ENCODE measurements at places on chromosomes 2 and 18.

DNA sequence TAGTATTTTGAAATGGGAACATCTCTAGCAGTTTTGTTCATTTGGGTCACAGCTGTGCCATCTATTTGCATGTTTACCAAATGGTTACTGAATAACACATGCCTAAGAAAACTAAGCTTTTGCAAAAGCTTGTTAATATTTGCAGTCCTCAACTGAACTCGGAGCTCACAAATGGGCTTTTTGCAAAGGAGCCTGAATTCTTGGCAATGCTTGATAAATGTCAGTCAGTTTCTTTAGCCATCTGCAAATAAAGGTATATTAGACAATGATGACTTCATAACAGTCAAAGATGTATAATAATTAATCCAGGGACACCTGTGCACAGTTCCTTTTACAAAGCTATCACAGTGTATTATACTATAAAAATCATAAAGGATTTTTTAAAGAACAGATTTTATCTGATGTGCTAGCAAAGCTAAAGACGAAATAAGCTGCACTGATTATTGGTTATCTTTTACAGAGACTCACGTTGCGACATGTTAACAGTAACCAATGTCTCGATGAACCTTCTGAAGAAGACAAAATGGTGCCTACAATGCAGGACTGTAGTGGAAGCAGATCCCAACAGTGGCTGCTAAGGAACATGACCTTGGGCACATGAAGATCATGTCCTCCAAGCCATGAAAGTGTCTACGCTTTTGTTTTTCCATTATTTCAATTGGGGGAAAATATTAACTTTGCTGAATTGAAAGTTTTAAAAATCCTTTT lies 248.4 kb upstream of the KCNJ3 start:
- no peak for DNase-seq

GRCh38 chr2:56369316-56369715 lies 185.5 kb downstream of the CCDC85A start:
- peak; percentile 62 for DNase-seq

GRCh38 chr2:15096873-15097272 lies 464.3 kb downstream of the NBAS start:
- peak; percentile 46 for DNase-seq

GRCh38 chr2:130806370-130806769 lies 30.3 kb upstream of the ARHGEF4 start:
- DNase-seq: no peak

GRCh38 chr2:221502270-221503010 lies 69.7 kb downstream of the EPHA4 start:
- DNase-seq: peak; percentile 71

GRCh38 chr2:44360749-44361329 lies 455 bp downstream of the PREPL start:
- peak; percentile 24 for DNase-seq

- DNase-seq: no peak
Observed at GRCh38 chr2:238284802-238285515, 3.5 kb downstream of the PER2 start.

- no peak for DNase-seq
Observed at GRCh38 chr2:26870585-26871095, 22.7 kb downstream of the DPYSL5 start.

- peak; percentile 90 for DNase-seq
Observed at GRCh38 chr2:33312355-33312754, 164.1 kb upstream of the RASGRP3 start.

DNA sequence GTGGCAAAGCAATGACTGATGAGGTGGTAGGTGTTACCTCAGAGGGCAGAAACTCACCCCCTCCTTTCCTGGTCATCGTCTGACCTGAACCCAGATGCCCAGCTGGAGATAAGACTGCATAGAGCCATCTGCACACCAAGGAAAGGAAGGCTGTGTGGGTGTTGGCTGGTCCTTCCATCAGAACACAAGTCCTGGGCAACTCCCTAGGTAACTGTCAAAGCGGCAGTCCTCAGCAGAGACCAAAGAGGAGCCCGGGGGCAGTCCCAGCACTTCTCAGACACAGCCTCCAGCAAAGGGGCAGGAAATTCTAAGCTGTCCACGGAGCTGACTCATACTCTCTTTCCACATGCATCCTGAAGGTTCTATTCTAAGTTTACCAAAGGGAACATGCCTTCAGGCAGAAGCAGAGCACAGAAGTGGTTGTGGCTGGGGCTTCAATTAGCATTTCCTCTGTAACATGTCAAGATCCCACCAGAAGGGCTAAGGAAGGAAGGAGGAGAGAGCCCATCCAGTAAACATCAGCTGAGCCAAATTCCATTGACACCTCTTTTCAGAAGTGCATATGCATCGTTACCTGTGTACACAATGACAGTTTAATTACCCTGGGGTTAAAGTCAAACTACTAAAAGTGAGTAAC lies 54.7 kb downstream of the SPRED2 start:
- peak; percentile 80 for DNase-seq

GRCh38 chr2:135762022-135762421 lies 20.4 kb downstream of the UBXN4 start:
- DNase-seq: no peak

GRCh38 chr2:126826491-126826890 lies 72.2 kb upstream of the TEX51 start:
- no peak for DNase-seq

DNA sequence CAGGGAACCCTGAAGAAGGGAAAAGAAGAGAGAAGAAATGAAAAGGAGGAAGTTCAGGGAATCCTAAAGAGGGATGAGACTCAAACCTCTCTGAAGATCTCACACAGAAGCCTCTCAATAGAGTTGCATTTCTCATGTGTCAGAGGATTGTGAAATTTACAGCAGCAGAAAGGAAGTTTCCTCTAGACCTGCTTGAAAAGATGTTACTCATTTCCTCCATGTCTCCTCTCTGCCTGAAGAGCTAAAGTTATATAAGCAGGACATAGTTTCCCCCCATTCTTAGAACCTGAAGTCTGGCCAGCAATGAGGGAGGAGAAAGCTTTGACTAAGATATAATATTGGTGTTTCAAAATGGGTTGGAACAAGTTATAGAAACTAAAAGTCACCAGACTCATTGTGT lies 1155.6 kb downstream of the LRP1B start:
- DNase-seq: peak; percentile 30

GRCh38 chr18:9642799-9643462 lies 28.6 kb upstream of the PPP4R1 start:
- DNase-seq: peak; percentile 36

DNA sequence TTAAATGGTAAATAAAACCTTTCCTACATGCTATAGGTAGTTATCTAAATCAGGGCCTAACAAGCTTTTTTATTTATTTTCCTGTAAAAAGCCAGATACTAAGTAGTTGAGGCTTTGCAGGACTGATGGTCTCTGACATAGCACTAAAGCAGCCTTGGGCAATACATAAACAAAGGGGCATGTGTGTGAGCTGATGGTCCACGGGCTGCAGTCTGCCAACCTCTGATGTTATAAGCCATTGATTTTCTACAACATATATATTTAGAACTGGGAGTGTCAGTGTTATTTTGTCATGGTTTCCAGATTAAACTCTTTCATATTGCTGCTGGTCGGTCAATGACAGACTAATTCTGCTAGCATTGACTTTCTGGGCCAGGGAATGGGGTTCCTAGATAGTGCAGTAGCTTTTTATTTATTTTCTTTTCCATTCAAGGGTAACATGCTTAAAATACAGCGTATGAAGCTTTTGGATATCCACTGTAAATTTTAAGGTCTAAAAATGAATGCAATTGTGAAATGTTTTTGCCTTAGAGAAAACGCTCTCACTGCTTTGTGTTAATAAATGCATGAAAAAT lies 134.0 kb downstream of the NEDD4L start:
- DNase-seq: no peak

DNA sequence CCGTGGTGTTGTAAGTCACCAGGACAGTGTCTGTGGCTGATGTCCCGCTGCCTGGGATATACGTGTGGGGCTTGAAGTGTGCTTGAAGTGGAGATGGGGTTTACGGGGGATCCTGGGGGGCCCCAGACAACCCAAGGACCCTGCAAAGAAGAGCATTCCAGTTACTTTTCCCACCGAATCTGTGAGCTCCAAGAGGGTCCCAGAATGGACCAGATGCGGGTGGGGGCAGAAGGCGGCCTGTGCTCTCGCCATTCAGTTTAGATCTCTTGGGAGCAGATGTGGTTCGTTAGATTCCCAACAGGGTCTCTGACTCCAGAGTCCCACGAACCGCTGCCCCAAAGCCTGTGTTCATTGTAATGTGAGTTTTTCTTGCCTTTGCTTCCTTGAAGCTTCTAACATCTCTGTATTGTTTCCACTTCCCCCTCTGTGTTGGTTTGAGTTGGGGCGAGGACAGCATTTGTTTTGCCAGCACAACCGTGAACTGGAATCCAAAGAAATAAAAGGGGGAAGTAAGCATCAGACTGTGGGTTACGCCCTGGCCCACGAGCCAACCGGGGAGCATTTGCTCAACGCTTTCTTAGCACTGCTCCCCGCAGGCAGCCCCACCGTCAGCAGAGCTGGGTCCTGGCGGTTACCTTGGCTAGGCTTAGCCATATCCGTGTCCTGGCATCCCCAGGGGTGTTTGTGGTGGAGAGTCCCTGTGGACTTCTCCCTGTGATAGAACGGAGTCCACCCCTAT lies 92.1 kb downstream of the SH3BP4 start:
- DNase-seq: no peak

- no peak for DNase-seq
Observed at GRCh38 chr2:113056521-113056920, 2.5 kb upstream of the IL36RN start.

- no peak for DNase-seq
Observed at GRCh38 chr2:207115715-207116364, 49.9 kb downstream of the KLF7 start.

DNA sequence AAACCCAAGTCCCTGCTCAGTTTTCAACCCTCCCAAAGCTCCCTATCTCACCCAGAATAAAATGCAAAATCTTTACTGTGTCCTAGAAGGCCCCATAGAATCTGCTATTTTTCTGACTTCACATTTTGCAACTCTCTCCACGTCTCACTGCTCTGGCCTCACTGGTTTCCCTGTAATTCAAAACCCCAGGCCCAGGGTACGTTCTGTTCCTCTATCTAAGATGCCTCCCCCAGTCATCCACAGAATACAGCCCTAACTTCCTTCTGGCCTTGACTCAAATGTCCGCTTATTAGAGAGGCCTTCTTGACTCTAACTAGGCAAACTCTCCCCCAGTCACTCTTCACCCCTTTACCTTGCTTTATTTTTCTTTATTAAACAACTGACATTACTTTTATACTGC lies 42.0 kb downstream of the FAM161A start:
- no peak for DNase-seq

DNA sequence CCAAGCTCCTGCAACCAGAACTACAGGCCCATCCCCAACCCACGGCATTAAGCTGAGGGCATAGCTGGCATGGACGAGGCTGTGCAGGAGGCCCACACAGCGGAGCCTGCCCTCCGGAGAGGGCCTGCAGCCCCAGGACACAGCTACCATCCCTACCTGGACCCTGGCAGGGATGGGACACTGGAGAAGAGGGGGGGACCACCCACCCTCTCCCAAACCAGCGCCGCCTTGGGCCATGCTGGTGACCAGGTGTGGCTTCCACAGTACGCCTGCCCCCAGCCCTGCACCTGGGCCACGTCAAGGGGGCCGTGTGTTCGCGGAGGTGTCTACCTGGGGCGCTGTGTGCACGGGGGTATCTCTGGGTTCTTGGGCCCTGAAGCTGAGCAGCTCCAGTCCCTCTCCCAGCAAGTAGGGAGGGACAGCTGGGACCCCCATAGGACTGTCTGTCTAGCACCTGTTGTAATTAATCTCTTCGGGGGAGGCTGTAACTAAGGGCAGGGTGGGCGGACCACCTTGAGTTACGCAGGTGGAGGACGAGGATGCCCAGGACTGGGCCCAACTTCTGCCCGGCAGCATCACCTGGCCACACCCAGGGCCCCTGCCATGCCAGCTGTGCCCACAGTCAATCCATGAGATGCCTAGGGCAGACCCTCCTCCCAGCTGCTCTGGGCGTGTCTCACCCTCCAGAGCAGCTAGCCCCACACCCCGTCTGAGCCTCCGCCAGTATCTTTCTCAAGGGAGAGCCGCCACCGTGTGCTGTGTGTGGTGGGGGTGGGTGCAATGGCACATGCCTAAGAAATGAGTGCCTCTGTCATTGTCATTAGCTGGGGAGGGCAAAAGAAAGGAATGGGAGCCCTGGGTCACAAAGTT lies 18.3 kb downstream of the HS6ST1 start:
- no peak for DNase-seq

DNA sequence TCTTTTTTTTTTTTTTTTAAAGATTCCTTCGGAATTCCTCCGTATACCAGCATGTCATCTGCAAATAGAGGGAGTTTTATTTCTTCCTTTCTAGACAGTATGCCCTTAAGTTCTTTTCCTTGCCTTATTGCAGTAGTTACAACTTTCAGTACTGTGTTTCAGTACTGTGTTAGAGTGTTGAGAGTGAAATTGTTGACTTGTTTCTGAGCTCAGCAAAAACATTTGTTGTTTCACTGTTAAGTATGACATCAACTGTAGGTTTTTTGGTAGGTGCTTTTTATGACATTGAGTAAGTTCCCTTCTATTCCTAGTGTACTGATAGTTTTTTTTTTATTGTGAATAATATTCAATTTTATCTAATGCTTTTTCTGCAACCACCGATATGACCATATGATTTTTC lies 43.9 kb downstream of the ACVR2A start:
- DNase-seq: no peak

- DNase-seq: peak; percentile 97
Observed at GRCh38 chr18:2402084-2402483, 169.2 kb downstream of the METTL4 start.

GRCh38 chr2:139885921-139886498 lies 1105.8 kb upstream of the NXPH2 start:
- DNase-seq: no peak

GRCh38 chr2:78766459-78766858 lies 259.0 kb upstream of the REG3G start:
- DNase-seq: no peak

DNA sequence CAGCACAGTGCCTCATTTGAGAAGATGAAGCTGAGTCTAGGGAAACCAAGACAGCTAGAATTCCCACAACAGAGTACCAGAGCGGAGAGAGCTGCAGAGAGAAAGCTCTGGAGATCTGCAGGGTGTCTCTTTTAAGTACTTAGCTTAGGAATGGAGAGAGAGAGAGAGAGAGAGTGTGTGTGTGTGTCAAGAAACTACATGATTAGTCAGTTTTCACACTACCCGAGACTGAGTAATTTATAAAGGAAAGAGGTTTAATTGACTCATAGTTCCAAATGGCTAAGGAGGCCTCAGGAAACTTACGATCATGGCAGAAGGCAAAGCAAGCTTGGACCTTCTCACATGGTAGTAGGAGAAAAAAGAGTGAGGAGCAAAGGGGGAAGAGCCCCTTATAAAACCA lies 64.0 kb downstream of the HIBCH start:
- DNase-seq: no peak

DNA sequence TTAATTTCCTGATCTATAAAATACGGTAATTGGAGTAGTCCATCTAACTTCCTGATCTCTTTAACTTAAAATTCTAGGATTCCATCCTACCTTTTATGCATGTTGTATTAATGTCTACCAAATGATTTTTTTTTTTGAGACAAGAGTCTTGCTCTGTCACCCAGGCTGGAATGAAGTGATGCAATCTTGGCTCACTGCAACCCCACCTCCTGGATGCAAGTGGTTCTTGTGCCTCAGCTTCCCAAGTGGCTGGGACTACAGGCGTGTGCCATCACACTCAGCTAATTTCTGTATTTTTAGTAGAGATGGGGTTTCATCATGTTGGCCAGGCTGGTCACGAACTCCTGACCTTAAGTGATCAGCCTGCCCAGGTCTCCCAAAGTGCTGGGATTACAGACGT lies 47.8 kb downstream of the CFAP36 start:
- peak; percentile 7 for DNase-seq

- DNase-seq: no peak
Observed at GRCh38 chr18:68461481-68462018, 253.4 kb downstream of the TMX3 start.
